ENCODE measurements at places on chromosomes 5 and 9. TPM values are rescaled to one million over a fixed set of nuclear protein-coding genes. Genes with fewer than 3 reads are reported as not detected.

DNA sequence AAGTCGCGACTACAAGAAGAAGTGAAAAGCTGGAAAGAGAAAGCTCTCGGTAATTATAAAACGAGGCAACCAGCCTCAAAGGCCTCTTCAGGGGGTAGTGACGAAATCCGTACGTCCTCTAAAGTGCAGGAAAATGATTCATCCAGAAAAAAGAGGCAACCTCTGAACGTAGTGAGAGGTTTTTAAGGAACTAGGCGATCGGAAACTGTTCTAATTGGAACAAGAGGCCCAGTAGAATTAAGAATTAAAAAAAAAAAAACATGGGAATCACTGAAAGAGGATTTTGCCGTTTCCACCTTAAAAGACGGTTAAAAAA lies 1.0 kb downstream of the CSNK1A1 start:
- DNase-seq: no peak
- H3K27ac ChIP-seq: peak overlapping the region; percentile 49
- no peaks in the 10 kb centered on the region for H3K27me3 ChIP-seq
- peaks cover 13% of the 10 kb centered on the region for H3K4me1 ChIP-seq

DNA sequence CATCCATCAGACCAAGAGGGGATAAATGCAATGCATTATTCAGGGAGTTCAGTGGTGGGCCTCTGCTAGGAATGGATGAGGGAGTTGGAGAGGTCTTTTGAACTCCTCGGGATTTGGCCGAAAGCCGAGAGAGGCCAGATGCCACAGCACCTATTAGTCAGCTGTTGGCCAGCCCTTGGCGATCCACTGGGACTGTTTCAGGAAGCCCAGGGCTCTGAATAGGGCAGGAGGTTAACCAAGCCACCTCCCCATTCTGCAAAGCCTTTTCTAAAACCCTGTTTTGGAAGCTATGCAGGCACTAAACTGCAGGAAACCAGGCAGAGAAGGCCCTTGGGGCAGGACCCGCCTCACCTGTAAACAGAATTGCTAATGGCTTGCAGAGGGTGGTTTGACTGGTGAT lies 37.8 kb downstream of the ASTN2 start:
- no peaks in the 10 kb centered on the region for H3K4me1 ChIP-seq
- H3K36me3 ChIP-seq: no peaks in the 10 kb centered on the region
- no peak overlapping the region for H3K4me3 ChIP-seq
- DNase-seq: no peak

Gene TMC1
- 0.48 TPM for polyA plus RNA-seq

DNA sequence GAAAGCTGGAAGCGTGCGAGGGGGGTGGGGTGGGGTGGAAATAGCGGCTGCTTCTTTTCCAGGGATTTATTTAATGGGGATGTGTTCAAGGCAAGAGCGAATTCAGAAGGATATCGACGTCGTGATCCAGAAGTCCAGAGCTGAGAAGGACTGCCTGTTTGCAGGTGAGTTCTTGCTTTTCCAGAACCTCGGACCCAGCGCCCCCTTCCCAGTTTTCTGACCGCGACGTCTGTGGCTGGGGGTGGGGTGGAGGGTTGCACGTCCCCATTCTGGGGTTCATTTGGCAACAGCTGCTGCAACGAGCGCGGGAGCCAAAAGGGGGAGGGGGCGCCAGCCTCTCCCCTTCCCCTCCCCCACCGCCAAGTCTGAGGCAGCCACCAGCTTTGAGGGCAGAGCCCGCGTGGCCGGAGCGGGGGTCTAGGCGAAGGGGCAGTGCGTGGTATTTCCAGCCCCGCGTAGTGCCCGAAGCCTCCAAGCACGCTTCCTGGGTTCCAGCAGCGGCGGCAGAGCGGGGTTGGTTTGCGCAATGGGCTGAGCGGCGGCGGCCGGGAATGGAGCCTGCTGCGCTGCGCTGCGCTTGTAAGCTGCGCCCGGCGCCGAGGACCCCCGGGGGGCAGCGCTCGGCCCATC lies 701 bp downstream of the PARP8 start:
- peak overlapping the region; percentile 77 for H3K4me3 ChIP-seq
- H3K27ac ChIP-seq: peak overlapping the region; percentile 84
- no peaks in the 10 kb centered on the region for H3K36me3 ChIP-seq

Gene TPD52L3
- polyA plus RNA-seq: not detected

GRCh38 chr5:34055667-34056066 lies 12.7 kb upstream of the C1QTNF3 start:
- no peaks in the 10 kb centered on the region for H3K36me3 ChIP-seq
- no peaks in the 10 kb centered on the region for H3K4me1 ChIP-seq
- no peak overlapping the region for H3K4me3 ChIP-seq
- no peaks in the 10 kb centered on the region for H3K27me3 ChIP-seq
- DNase-seq: no peak
- no peak overlapping the region for H3K27ac ChIP-seq

Gene PCDHA12
- polyA plus RNA-seq: 0.20 TPM

DNA sequence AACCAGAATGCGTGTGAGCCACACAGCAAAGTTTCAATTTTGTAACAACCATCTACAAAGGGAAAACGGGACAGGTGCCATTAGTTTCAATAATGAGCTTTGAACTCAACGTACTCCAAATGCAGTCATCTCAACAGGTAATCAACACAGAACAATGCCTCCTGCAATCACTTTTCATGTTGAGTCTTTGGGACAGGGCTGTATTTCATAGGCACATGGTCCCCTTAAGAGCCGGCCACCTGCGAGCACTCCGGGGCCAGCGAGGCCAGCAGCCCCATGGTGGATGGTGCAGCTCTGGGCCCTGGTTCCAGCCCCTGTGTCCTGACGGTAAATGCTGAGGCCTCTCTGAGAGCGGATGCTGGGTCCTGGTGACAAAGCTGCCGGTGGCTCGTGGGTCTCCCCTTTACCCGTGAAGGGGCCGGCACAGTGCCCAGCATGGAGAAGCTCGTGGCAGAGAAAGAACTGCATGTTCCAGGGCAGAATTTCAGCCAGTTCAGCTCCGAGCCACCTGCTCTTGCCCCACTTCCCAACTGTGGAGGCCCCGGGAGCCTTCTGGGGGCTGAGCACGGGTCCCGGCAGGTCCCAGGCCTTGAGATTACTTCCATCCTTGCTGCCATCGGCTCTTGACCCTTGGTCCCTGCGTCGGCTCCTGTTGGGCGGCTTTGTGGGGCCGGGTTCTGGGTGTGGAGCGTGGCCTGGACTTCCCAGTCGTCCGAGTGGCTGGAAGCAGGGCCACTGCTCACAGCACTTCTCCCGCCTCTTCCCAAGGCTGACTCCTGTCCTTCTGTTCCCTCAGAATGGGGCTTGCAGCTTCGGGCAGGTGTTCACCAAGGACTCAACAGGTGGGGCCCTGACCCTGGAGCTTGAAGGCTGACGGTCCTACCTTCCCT lies 26.1 kb upstream of the RNU6ATAC start:
- H3K27ac ChIP-seq: no peak overlapping the region
- peak; percentile 27 for DNase-seq
- H3K27me3 ChIP-seq: no peaks in the 10 kb centered on the region
- no peak overlapping the region for H3K4me3 ChIP-seq

GRCh38 chr9:15944341-15944740 lies 391.5 kb downstream of the CCDC171 start:
- no peaks in the 10 kb centered on the region for H3K36me3 ChIP-seq
- no peak for DNase-seq
- H3K27ac ChIP-seq: no peak overlapping the region

Gene KDM3B
- 38.8 TPM for polyA plus RNA-seq

DNA sequence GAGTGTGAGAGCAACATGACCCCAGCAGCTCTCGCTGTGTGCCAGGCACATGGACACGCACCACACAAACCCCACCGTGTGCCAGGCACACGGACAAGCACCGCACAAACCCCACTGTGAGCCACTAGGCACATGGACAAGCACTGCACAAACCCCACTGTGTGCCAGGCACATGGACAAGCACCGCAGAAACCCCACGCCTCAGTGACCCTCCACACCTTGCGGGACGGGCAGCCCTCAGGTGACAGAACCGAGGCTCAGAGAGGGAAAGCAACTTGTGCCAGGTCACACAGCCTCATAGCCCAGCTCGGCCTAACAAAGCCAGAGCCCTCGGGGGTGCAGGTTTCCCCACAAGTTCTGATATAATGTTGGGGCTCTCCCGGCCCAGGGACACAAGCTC lies 2.0 kb upstream of the GPSM1 start:
- no peaks in the 10 kb centered on the region for H3K27me3 ChIP-seq
- H3K36me3 ChIP-seq: no peaks in the 10 kb centered on the region
- peaks cover 19% of the 10 kb centered on the region for H3K4me1 ChIP-seq
- no peak for DNase-seq
- peak overlapping the region; percentile 94 for H3K27ac ChIP-seq
- no peak overlapping the region for H3K4me3 ChIP-seq

- no peaks in the 10 kb centered on the region for H3K36me3 ChIP-seq
- peaks cover 1% of the 10 kb centered on the region for H3K4me1 ChIP-seq
- no peak overlapping the region for H3K4me3 ChIP-seq
- DNase-seq: no peak
- no peak overlapping the region for H3K27ac ChIP-seq
Measured at GRCh38 chr5:62312036-62312435, 6.0 kb downstream of the KIF2A start.

DNA sequence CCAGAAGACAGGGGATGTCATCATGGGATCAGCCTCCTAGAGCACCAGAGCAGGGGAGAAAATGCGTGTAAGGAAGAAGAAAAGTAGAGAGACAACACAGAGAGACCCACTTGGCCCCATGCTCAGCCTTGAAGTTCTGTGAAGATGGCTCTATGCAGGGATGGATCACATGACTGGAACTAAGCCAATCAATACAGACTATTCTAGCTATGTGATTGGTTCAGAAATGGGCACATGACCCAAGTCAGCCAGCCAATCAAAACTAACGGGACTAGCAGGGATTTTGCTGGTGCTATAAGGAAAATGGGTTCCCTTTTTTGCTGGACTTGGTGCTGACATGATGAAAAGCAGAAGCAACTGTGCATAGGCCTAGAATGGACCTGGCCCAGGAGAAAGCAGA lies 173.0 kb upstream of the TBC1D2 start:
- DNase-seq: no peak
- H3K27me3 ChIP-seq: no peaks in the 10 kb centered on the region
- no peak overlapping the region for H3K4me3 ChIP-seq
- H3K36me3 ChIP-seq: no peaks in the 10 kb centered on the region

GRCh38 chr9:24451346-24451745 lies 94.4 kb downstream of the IZUMO3 start:
- H3K27ac ChIP-seq: no peak overlapping the region
- no peaks in the 10 kb centered on the region for H3K4me1 ChIP-seq
- no peak for DNase-seq
- no peak overlapping the region for H3K4me3 ChIP-seq
- H3K36me3 ChIP-seq: no peaks in the 10 kb centered on the region

Gene ITGA2
- polyA plus RNA-seq: 0.86 TPM

Gene ADAMTS13
- polyA plus RNA-seq: 3.8 TPM

DNA sequence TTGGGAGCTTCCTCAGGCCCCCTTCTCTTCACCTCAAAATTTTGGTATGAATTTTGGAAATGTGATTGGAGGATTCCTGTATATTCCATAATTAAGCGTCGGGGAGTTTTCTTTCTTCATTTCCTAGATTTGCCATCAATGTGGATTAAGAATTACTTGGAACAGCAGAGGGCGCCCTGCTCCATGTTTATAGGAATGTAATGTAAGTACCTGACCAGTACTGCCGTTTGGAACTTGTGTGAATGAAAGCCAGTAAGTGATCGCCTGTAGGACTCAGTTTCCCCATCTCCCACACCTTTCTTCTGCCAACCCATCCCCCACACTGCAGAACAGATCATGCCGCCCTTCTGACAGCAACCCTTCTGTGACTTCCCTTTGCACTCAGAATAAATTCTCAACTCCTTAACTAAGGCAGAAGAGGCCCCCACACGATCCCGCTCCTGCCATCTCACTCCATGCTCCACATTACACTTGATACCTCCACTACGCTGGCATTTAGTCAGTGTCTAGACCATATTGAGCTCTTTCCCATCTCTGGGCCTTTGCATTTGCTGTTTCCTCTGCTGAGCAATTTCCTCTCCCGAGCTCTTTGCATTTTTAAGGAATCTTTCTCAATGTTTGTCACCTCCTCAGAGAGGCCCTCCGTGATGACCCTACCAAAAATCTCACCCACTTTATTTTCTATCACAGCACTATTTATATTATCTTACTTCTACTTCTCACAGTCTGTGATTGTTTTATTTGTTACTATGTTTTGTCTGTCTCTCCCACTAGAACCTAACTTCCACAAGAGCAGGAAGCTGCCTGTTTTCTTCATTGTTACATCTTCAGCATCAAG lies 79.5 kb upstream of the HTR4 start:
- H3K4me3 ChIP-seq: no peak overlapping the region
- peak; percentile 60 for DNase-seq
- H3K4me1 ChIP-seq: no peaks in the 10 kb centered on the region
- H3K27ac ChIP-seq: no peak overlapping the region
- H3K27me3 ChIP-seq: no peaks in the 10 kb centered on the region

GRCh38 chr9:76996700-76997099 lies 22.8 kb upstream of the FOXB2 start:
- H3K4me1 ChIP-seq: no peaks in the 10 kb centered on the region
- H3K36me3 ChIP-seq: no peaks in the 10 kb centered on the region
- H3K27ac ChIP-seq: no peak overlapping the region
- DNase-seq: no peak
- H3K4me3 ChIP-seq: no peak overlapping the region

DNA sequence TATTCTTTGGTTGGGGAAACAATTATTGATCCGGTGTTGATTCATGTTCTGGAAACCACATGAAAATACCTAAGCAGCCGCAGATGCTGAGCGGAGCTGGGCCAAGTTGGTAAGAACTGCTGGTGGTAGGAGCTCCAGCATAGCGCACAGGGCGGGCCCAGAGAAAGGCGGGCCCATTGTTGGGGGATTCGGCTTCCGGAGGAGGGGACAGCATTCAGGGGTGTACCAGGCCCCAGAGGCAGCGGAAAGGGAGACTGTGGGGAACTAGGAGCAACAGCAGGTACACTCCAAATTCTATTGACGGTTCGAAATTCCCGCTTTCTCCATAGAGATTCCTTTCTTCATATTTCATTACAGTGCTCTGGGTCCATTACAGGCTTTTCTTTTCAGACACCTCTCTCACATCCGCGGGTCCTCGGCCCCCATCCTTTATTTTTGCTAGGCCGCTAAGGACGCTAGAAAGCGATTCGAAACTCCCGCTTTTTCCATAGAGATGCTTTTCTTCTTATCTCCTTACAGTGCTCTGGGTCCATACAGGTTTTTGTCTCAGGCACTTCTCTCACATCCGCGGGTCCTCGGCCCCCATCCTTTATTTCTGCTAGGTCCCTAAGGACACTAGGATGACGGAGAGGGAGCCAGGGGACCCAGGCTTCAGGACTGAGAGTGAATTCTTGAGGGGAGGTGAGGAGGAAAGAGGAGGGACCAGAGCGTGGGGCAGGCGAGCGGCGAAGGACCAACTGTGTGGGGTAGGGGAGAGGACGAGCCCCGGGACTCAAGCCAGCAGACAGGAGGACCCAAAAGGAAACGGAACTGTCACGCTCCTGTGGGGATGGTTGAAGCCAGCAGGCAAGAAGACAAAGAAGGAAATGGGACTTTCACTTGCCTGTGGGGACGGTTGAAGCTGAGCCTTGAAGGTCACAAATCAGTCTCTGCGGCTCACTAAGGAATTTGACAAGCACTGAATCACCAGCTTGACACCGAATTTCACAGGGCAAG lies at the start of gene CCDC152:
Gene CCDC152, plus strand, starts transcription at position 213 of the 996 bp plus-strand sequence. CDS start 2,304 bp downstream, outside the sequence.
- peaks cover 2% of the 10 kb centered on the region for H3K4me1 ChIP-seq
- peak; percentile 20 for DNase-seq
- no peak within 1 kb of the TSS for H3K27ac ChIP-seq
- no peaks in the 10 kb centered on the region for H3K27me3 ChIP-seq
- H3K4me3 ChIP-seq: peak within 1 kb of the TSS; percentile 14
